Aorta (tissue), 5 donors: ENCODE measurements at places on chromosomes 1 and 21. TPM values are rescaled to one million over a fixed set of nuclear protein-coding genes. Genes with fewer than 3 reads are reported as not detected.
A peak's percentile ranks its signal among the peaks of the same experiment; 100 is the strongest.

IFNAR2 gene
- 33.0 TPM for total RNA-seq

NPPA gene
- total RNA-seq, result not detected

SLC16A4 gene
- total RNA-seq, result 23.2 TPM

CFHR3 gene
- 1.2 TPM for total RNA-seq

YARS1 gene
- 55.2 TPM for total RNA-seq

HEYL gene
- total RNA-seq, result 35.4 TPM

- DNase-seq, result no peak
These were observed 26.2 kb downstream of the ERI3 start for GRCh38 chr1:44328671-44329416.

DNA sequence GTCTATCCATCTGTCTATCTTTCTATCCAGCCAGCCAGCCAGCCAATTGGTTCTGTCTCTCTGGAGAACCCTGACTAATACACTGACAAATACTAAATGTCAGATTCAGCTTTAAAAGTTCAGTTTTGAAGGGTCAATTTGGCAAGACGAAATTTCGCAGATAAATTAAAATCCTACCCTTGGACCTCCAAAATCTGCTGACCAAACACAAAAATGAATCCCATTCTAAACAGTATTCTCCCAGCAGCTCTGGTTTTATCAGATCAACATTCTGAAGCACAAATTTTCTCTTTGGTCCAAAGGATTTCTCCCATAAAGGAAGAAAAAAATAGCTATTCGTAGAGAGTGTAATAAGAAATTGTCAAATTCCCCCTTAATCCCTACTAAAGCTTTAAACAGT, 248.6 kb downstream of the RERE start:
- DNase-seq, result no peak

DNA sequence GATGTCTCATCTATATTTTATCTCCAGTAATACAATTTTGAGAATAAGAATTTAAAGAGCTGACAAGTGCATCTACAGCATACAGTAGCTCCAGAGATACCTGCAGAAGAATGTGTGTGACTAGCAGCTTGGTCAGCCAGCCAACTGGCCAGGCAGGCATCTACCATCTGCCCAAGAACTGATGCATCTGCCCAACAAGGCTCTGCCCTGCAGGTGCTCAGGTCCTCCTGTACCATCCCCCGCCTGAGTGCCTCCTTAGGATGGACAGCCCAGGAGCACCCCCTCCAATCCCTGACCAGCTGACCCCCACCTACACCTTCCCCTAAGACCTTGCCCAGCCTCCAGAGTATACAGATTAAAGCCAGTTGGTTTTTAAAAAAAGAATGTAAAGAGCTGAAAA, 30.3 kb downstream of the TMEM69 start:
- no peak for DNase-seq

DNA sequence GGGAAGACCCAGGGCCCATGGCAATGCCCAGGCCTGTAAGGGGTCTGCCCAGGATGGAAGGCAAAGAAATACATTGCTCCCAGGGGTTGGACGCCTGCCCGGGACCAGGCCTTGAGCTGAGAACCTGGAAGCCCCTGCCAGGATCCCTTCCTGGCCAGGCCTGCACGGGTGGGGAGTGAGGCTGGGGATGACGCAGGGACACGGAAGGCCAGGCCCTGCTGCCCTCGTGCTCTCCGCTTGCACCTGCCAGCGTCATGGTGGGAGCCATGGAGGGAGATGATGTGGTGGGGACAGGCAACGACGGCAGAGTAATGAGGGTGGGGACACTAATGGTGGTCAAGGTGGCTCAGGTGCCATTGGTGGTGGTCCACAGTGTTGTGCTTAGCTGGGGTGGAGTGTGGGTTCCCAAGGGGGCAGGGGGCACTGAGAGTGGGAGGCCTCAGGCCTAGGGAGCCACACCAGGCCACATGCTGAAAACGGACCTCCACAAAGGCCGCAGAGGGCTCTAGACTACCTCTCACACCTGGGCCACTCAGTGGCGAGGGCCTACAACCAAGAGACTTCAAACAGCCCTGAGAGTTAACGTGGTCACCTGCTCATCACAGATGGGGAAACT, 4.3 kb downstream of the HES3 start:
- no peak for DNase-seq

DNA sequence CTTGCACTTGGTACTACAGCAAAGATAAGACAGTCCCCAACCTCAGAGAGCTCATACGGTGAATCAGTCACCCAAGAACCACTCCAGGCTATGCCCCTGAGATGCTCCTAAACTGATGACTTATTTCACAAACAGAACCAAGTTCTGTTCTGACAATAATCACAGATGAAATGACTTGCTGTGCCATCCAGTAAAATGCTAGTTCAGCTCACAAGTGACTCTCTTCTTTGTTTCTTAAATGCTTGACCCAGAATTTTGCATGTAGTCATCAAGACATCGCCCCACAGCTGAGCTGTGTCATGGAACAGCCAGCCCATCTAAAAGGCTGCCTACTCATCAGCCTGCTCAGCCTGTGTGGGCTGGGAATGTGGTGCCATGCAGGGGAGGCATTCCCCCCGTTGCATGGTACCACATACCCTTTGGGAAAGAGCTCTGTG, 6.1 kb upstream of the SLC19A2 start:
- no peak for DNase-seq

GRCh38 chr1:107110326-107110725, 30.5 kb upstream of the NTNG1 start:
- no peak for DNase-seq

DNA sequence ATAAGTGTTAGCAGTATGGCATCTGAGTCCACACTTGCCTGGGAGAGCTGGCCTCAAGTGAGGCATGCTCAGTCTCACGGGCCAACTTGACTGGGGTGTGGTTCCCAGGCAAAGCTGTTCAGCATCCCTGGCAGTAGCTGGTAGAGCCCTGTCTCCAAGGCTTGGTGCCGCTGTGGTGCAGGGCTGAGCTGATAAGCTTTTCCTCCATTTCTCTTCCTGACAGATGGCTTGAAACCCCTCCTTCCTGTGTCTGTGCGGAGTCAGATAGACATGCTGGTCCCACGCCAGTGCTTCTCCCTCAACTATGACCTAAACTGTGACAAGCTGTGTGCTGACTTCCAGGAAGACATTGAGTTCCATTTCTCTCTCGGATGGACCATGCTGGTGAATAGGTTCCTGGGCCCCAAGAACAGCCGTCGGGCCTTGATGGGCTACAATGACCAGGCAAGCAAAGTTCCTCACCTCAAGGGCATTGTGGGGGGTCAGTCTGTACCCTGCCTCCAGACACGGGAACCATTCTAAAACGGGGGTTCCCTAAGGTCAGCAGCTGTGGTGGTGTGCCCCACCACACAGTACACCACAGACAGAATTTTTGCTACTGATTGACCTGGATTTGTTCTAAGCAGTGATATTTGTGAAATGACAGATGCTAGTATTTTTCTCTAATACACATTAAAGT, 13.7 kb upstream of the MIIP start:
- DNase-seq, result no peak

DNA sequence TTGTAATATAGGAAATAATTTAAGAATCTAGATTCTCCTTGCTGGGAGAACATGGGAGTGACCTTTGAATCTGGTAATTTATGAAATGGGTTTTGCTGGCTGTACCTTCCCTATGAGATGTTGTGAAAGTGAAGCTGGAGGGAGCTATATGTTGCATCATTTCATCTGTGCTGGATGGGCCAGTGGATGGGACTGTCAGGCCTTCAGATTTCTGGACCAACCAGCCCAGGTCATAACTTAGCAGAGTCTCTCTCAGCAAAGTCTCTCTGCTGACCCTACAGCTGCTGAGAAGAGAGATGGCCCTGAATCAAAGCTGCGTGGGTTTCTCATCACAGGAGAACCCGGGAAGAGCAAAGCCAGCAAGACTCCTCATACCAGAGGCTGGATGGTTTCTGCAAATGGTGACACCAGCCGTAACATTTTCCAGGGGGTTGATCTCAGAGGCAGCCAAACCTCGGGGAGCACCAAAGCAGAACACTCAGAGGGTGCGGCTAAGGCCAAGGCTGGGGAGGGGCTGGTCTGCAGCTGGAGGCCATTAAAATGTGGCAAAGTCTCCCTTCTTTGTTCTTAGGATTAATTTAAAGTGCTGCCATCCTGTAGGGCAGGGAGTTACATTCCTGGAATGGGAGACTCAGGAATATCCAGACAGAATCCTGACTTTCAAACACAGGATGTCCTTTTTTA, 18.2 kb upstream of the PTGFRN start:
- DNase-seq, result no peak

- peak; percentile 44 for DNase-seq
These were observed 28.1 kb upstream of the COL6A2 start for GRCh38 chr21:46069719-46070279.

DNA sequence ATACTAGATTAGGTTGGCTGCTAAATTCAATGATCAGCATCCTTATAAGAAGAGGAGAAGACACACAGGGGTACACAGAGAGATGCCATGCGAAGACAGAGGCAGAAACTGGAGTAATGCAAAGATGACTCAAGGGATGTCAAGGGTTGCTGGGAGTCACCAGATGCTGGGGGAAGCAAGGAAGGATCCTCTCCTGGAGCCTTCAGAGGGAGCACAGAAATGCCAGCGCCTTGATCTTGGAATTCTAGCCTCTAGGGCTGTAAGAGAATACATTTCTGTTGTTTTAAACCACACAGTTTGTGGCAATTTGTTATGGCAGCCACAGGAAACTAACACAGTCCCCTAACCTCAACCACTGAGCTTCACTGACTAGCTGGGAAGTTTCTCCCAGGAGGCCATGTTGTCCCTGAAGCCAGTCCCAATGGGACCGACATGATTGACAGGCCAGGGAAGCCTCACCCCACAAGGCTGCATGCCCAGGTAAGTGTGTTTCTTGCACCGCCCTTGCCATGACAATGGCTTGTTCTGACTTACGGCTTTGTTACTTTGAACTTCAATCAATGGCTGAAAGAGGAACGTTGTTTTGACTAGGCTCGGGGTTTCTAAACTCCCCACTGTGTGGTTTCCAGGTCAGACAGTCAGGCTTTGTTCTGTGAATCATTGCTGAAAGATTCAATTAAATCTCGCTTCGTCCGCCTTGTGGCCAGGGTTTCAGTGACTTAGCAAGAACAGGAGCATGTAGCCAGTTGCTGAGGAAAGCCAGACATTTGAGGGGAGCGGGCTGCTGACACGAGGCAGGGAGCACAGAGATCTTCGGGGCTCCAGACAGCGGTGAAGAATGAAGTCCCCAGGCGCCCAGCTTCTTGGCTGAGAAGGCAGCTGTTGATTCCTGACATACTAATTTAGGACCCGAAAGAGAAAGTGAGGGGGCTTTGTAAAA, 62.3 kb downstream of the RUNX1 start:
- DNase-seq, result no peak

DNA sequence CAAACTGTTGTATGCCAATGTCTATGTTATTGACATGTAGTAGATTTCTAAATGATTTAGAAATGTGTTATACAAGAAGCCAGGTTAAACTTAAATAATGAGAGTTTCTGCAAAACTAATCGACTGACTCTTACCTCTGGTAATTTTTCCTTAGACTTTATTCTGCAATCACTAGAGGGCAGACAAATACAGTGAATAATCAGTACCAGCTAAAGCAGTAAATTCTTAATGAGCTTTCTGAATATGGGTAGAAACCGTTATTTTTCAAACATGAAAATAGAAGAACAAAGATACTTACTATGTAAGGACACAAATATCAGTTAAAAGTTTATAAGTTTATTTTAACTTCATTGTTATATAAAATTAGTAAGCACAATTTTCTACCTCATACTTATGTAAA, 97.9 kb upstream of the RGS1 start:
- no peak for DNase-seq

GRCh38 chr1:165355977-165356811, at the start of gene LMX1A:
Gene LMX1A (minus strand): TSS chr1:165356715. CDS start chr1:165355559, 1,156 bp downstream.
- DNase-seq, result no peak

GRCh38 chr1:10824821-10825540, 28.5 kb upstream of the CASZ1 start:
- DNase-seq, result no peak

GRCh38 chr1:6464514-6464836, 1.5 kb downstream of the TNFRSF25 start:
- no peak for DNase-seq

DNA sequence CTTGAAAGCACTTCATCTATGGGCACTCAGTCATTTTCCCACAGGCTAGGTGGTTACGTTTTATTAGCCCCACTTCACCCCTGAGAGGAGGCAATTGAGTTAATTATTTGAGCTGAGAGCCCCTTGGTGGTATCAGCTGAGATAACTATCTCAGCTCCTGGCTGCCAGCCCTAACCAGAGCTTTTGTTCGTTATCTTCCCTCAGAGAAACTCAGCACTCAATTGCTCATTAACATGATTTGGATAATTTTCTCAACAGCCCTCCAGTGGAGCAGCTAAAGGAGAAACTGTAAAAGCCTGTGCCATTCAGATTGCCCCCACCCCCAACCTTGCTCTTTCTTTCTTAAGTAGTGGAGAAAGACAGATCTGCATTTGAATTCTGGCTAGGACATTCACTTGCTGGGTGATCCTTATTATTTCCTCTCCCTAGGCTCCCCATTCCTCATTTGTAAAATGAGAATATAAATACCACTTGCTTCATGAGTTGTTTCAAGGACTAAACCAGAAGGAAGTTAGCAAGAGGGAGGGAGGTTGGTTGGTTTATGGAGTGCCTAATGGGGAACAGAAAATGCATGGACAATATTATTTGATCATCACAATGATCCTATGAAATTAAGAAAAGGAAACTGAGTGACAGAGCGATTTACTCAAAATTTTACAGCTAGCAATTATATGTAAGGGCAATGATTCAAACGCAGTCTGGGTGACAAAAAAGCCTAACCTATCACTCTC, 218.7 kb upstream of the FGGY start:
- DNase-seq, result no peak

GRCh38 chr1:30417701-30418046, 305.7 kb downstream of the MATN1 start:
- DNase-seq, result no peak

GRCh38 chr1:157025856-157026255, 19.7 kb downstream of the ARHGEF11 start:
- DNase-seq, result no peak

DNA sequence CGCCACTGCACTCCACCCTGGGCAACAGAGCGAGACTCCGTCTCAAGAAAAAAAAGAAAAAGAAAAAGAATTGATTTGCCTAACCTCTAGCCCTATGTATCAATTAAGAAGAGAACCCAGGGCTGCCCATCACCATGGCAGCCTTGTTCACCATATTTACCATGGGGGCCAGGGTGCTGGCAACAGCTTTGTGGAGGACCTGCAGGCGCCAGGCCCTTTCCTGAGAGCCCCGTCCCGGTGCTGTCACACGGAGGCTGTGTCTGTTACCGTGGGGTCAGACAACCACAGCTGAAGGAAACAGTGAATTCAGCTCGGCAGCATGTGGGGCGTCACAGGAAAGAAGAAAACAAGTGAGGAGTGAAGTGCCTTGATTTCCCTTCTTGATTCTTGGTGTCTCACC, 6.5 kb upstream of the NBL1 start:
- DNase-seq, result no peak

GRCh38 chr1:202967684-202968281, 726 bp upstream of the CYB5R1 start:
- DNase-seq, result no peak

GRCh38 chr1:243902100-243902499, 52.1 kb upstream of the AKT3 start:
- DNase-seq, result no peak

- no peak for DNase-seq
These were observed 3.5 kb upstream of the BSND start for GRCh38 chr1:54995013-54995760.
